Activated T-helper 17 cell treated with anti-CD3 and anti-CD28 coated beads, Interleukin-2, amount 50 U/mL, for 72 hours (primary cell): ENCODE measurements at places on chromosomes 7 and 10. TPM values are rescaled to one million over a fixed set of nuclear protein-coding genes. Genes with fewer than 3 reads are reported as not detected.

Gene HECTD2
- total RNA-seq: 7.0 TPM

Gene SCIN
- total RNA-seq: 0.17 TPM

Gene CRYGN
- not detected for total RNA-seq

Gene ELN
- total RNA-seq: not detected

Gene CALCR
- not detected for total RNA-seq

Gene ANKRD2
- not detected for total RNA-seq

Gene FAM13C
- total RNA-seq: 1.3 TPM

Gene PNLIPRP1
- total RNA-seq: not detected

Gene PRF1
- total RNA-seq: 28.5 TPM

Gene GTF2IRD2
- 1.5 TPM for total RNA-seq

Gene PDZD7
- total RNA-seq: 0.48 TPM
